ENCODE measurements at places on chromosomes 3 and 15. TPM values are rescaled to one million over a fixed set of nuclear protein-coding genes. Genes with fewer than 3 reads are reported as not detected.
A peak's percentile ranks its signal among the peaks of the same experiment; 100 is the strongest.

ATP13A5 gene
- total RNA-seq, result not detected

DNA sequence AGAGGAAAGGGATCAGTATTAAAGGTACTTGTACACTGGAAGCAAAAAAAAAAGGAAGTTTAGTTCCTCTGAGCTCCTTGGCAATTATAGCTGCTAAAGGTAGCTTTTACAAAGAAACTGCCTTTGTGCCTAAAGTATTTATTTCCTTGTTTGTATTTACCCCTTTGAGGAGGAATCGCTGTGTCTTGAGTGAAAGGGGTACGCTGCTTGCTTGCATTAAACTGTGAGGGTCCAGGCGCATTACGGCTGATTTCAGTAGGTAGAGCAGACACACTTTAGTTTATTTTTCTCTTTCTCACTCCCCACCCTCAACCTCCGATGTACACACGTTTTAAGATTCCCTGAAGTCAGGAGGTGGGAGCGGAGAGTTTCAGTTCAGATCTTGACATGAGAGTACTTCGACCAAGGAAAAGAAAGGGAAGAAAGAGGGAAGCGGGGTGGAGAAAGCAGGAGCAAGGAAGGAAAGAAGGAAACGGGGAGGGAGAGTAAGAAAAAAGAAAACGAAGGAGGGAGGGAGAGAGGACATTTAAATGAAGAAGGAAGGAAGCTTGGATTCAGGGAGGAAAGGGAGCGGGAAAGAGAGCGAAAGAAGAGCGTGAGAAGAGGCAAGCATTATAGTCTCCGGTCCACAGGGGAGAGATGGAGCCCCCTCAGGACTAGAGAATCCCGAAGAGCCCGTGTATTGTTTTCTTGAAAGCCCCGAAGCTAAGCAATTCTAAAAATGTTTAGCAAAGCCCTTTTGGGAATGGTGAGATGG is 1.2 kb upstream of the MME start:
- no peaks in the 10 kb centered on the region for H3K36me3 ChIP-seq
- peak; percentile 51 for DNase-seq
- H3K4me3 ChIP-seq, result peak overlapping the region; percentile 81
- peaks cover 11% of the 10 kb centered on the region for H3K27me3 ChIP-seq

- 0 out of 2 replicates have a peak, but pooled peaks cover 3% of the 10 kb centered on the region for H3K4me1 ChIP-seq
- no peak overlapping the region for H3K27ac ChIP-seq
- no peak for DNase-seq
- H3K36me3 ChIP-seq, result no peaks in the 10 kb centered on the region
- H3K27me3 ChIP-seq, result no peaks in the 10 kb centered on the region
Observed at GRCh38 chr15:76253691-76254473, 57.4 kb downstream of the ETFA start.

CASR gene
- 0.58 TPM for total RNA-seq

DNA sequence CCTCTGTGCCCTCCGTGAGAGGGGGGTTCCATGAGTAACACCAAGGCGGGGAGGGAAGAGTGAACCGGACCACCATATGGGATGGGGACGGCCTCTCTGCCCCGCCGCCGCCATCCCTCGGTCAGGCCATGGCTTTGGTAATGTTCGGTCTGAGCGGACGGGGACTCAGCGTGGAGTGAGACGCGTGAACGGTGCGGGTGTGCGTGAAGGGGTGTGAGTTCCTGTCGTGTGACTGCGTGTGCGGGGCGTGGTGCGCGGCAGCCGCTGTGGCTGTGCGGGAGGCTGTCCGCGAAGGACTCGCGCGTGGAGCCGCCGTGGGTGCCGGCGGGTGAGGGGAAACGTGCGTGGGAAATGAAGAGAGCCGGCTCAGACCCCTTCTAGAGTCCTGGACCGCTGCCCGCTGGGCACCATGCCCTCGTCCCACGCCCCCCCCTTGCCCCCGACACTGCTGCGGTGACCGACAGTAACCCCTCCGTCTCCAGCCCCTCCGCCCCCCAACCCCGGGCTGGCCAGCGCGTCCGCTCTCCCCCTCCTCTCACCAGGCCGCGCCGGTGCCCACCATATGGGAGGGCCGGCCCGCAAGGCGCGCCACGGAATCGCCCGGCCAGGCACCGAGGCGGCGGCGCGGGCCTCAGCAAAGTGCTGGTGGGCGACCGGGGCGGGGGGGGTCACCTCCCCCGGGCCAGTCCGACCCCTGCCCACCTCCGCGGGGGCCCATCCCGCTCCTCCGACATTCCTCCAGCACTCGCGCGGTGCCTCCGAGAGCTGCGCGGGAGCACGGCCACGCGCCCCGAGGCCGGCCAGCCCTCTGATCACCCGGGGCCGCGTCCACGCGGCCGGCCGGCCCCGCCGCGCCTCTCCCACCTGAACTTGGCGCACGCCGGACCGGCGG is 589 bp downstream of the KLF15 start:
- H3K4me3 ChIP-seq, result peak overlapping the region; percentile 73
- no peaks in the 10 kb centered on the region for H3K36me3 ChIP-seq
- H3K4me1 ChIP-seq, result peaks cover 2% of the 10 kb centered on the region
- DNase-seq, result no peak

TRIM42 gene
- total RNA-seq, result not detected

DNA sequence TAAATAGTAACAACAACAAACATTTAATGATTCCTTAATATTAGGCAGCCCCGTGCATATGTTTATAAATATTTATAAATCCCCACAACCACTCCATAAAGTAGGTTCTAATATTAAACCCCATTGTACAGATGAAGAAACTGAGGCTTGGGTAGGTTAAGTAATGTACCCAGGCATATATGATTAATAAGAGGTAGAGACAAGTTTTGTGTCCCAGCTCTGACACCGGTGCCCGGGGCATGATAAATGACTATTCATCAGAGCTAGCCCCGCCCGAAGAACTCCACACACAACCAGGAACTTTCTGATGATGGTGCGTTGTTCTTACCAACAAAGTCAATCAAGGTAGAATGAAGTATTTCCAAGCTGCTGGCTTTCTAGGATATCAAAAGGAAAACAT is 19.4 kb downstream of the CDCP1 start:
- no peaks in the 10 kb centered on the region for H3K27me3 ChIP-seq
- no peaks in the 10 kb centered on the region for H3K36me3 ChIP-seq
- DNase-seq, result no peak
- H3K4me1 ChIP-seq, result no peaks in the 10 kb centered on the region
- H3K27ac ChIP-seq, result no peak overlapping the region

DNA sequence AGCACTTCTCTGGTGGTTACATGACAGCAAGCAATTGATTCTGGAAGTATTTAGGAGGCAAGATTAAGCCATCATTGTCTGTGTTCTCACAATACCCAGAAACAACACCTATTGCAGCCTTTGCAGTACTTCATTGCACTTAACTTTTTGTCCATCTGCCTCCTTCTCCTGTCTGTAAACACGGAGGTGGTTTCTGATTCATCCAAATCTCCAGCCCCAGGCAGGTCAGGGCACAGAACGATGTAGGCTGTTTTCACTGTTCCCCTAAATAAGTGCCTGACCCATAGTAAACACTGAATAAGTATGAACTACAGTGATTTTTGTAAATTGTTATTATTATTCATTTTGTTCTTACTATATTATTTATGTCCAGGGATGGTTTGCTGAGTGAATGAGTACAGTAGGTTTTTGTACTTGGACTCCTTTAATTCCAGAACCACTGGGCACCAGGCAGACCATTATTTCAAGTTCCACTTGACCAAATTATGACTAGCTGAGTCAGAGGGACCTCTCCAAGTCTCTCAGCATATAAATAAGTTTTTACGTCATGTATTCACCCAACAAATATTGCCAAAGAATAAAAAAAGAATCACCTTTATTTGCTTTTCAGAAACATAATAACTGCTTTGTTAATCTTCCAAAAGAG is 283.3 kb upstream of the TRIM42 start:
- H3K27me3 ChIP-seq, result no peaks in the 10 kb centered on the region
- H3K27ac ChIP-seq, result no peak overlapping the region
- no peaks in the 10 kb centered on the region for H3K36me3 ChIP-seq
- no peaks in the 10 kb centered on the region for H3K4me1 ChIP-seq

DNA sequence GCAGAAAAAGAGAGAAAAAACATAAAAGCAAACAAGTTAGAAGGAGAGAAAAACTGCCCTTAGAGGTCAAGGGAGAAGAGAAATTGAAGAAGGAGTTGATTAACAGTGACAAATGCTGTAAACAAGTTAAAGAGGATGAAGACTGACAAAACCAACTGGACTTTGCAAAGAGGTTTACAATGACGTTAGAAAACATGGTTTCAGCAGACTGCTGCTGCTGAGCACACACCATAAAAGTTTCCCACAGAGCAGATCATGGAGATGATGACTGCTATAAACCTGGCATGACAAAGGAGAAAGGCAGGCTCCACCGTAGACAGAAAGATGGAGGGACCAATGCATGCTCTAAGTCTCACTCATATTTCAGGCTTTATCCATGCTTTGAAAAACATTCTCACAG is 78.7 kb downstream of the POLQ start:
- H3K4me1 ChIP-seq, result no peaks in the 10 kb centered on the region
- no peak overlapping the region for H3K4me3 ChIP-seq
- peaks cover 53% of the 10 kb centered on the region for H3K36me3 ChIP-seq
- no peak for DNase-seq
- H3K27me3 ChIP-seq, result no peaks in the 10 kb centered on the region

GPR160 gene
- 16.7 TPM for total RNA-seq

TPRG1 gene
- 0.37 TPM for total RNA-seq

- H3K36me3 ChIP-seq, result no peaks in the 10 kb centered on the region
- H3K27me3 ChIP-seq, result no peaks in the 10 kb centered on the region
- H3K4me1 ChIP-seq, result no peaks in the 10 kb centered on the region
Observed at GRCh38 chr3:17964108-17964507, 221.7 kb upstream of the TBC1D5 start.

SPATA12 gene
- total RNA-seq, result 0.19 TPM

CLSTN2 gene
- total RNA-seq, result 0.52 TPM

- DNase-seq, result no peak
- no peak overlapping the region for H3K4me3 ChIP-seq
- no peak overlapping the region for H3K27ac ChIP-seq
- H3K4me1 ChIP-seq, result no peaks in the 10 kb centered on the region
- peaks cover 57% of the 10 kb centered on the region for H3K36me3 ChIP-seq
- no peaks in the 10 kb centered on the region for H3K27me3 ChIP-seq
Observed at GRCh38 chr3:177041021-177041729, 156.1 kb downstream of the TBL1XR1 start.

TMC3 gene
- total RNA-seq, result not detected

DNA sequence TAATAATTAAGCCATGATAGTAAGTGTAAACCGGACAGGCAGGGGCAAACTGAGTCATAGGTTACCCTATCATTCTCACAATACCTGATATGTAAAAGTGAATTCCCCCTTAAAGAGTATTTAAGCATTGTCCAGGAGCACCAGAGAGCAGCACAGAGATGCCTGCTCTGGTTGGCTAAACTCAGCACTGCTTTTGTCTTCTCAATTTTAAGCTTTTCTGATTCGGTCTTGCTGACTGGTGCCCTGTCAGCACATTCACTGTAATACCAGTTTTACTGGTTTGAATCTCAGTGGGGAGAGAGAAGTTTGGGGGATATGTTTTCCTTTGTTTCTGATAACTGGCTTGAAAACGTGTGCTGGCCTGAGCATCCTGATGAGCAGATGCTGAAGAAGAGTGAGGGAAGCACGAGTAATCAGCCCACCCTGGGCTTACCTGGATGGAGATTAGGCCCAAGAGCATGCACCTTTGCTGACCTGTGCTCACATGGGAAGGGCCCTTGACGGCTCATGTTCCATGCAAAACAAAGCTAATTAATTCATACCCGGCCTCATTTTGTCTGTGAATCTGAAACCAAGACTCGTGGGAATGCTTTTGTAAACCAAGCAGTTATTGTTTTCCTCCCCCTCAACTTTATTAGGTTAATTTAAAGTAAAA is 208.5 kb upstream of the MRPL3 start:
- H3K4me1 ChIP-seq, result peaks cover 5% of the 10 kb centered on the region
- no peak overlapping the region for H3K27ac ChIP-seq
- no peak overlapping the region for H3K4me3 ChIP-seq
- no peaks in the 10 kb centered on the region for H3K36me3 ChIP-seq
- DNase-seq, result no peak

GRCh38 chr15:68252925-68253534 is 23.5 kb upstream of the CLN6 start:
- no peak for DNase-seq
- H3K27ac ChIP-seq, result no peak overlapping the region

DNA sequence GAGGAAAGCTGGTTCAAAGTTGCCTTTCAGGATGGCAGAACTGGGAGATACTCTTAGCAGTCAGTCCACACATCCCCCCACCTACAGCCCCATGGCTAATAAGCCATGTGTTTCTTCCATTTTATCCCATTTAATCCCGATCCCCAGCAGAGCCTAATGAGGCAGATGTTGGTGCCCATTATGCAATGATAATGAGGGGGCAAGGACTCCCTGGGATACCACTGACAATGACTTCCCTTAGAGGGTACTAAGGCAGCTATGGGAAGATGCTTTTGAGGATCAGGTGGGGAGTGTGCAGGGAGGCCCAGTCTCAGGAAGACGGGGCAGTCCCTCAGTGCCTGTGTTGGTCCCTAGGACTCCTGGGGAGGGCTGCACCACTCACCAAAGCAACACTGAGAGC is 43.8 kb upstream of the TBC1D21 start:
- H3K27ac ChIP-seq, result no peak overlapping the region
- no peak for DNase-seq
- no peak overlapping the region for H3K4me3 ChIP-seq
- no peaks in the 10 kb centered on the region for H3K4me1 ChIP-seq

- H3K4me1 ChIP-seq, result no peaks in the 10 kb centered on the region
- H3K27me3 ChIP-seq, result no peaks in the 10 kb centered on the region
- no peak overlapping the region for H3K4me3 ChIP-seq
- H3K36me3 ChIP-seq, result no peaks in the 10 kb centered on the region
Observed at GRCh38 chr15:76996526-76997401, 1.8 kb downstream of the PSTPIP1 start.

DNA sequence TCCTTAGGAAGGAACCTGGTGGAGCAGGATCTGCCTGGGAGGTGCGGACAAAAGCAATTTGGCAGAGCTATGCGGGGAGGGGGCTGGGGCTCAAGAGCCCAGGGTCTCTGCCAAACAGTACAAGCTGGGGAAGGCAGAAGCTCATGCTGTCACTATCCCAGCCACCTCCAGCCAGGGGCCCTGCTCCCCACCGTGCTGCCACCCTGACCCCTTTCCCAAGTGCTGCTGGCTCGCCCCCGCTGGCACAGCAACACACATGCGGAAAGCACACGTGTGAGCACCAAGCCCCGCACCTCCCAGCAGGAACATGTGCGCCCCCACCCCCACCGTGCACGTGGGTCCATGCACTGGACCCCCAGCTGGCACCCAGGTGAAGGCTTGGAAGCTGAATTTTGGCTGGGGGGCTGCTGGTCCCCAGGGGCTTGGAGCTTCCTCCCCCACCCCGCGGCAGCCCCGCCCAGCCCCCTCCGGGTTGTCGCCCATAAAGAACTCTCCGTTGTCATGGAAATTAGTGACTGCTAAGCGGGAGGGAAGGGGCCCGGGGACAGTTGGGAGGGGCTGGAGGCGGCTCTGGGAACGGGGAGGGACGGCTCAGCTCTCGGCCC is 742 bp downstream of the CAMKV start:
- H3K27me3 ChIP-seq, result peaks cover 3% of the 10 kb centered on the region
- DNase-seq, result peak; percentile 76
- H3K4me1 ChIP-seq, result peaks cover 47% of the 10 kb centered on the region
- H3K36me3 ChIP-seq, result no peaks in the 10 kb centered on the region

ATP10A gene
- total RNA-seq, result 3.4 TPM

FOXB1 gene
- 2.1 TPM for total RNA-seq

THRB gene
- total RNA-seq, result 3.9 TPM

GRCh38 chr3:49649576-49649975 is 24.6 kb upstream of the APEH start:
- no peaks in the 10 kb centered on the region for H3K36me3 ChIP-seq
- no peaks in the 10 kb centered on the region for H3K27me3 ChIP-seq
- H3K4me3 ChIP-seq, result no peak overlapping the region
- DNase-seq, result no peak
